ENCODE measurements at places on chromosomes 2 and 18.

DNA sequence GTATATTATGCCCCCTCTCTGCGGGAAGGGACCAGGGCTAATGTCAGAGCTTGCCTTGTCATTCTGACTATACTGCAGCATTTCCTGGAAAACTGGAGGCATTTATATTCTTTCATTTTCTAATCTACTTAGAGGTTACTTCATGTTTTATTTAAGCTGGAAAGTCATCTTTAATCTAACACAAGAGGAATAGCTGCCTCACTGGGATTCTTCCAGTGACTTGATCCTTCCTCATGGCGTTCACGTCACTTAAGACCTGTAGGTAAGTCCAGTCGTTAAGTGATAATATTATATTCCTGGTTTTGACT, 727.6 kb upstream of the DDX18 start:
- DNase-seq: no peak

DNA sequence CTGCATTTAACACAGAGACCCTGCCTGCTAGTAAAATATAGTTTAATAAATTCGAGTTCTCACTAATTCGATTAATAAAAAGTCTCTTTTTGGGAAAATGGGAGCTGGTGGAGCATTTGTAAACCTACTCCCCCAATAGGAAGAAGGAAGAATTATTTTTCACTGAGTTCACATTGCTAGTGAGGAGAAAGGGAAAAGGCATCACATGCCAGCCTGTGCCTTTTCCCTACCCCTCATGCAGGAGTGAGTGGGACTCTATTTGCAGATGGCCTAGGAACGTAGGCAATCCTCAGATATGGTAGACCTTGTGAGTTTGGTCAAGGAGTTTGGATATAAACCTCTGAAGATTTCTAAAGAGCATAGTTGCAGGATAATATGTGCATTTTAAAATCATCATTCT, 218.4 kb upstream of the TRIB2 start:
- DNase-seq: no peak

DNA sequence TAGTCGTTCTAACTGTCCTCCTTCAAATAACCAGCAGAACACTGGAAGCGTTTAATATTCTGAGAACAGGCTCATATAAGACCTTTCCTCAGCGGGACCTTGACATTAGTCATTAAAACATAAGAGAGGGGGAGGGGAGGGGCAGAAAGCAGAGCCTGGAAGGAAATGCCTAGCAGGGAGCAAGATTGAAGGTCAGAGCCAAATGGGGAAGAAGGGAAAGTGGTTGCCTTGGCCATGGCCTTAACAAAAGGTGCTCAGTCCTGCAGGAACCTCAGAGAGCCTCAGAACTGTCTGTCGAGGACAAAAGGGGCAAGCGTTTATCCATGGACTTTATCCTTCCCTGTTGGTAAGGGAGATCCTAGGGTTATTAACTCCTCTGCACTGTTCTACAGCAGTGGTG, 856 bp upstream of the PLA2R1 start:
- DNase-seq: no peak

- DNase-seq: no peak
Measured at GRCh38 chr2:11874861-11875260, 128.4 kb downstream of the LPIN1 start.

GRCh38 chr2:7701791-7702190, 784.6 kb downstream of the RNF144A start:
- no peak for DNase-seq

- DNase-seq: no peak
Measured at GRCh38 chr2:139201516-139201915, 421.3 kb upstream of the NXPH2 start.

- no peak for DNase-seq
Measured at GRCh38 chr18:57276829-57277228, 75.5 kb upstream of the ST8SIA3 start.

GRCh38 chr2:225008935-225009334, 33.3 kb downstream of the DOCK10 start:
- no peak for DNase-seq
